ENCODE measurements at places on chromosomes 5 and 9.
A peak's percentile ranks its signal among the peaks of the same experiment; 100 is the strongest.

DNA sequence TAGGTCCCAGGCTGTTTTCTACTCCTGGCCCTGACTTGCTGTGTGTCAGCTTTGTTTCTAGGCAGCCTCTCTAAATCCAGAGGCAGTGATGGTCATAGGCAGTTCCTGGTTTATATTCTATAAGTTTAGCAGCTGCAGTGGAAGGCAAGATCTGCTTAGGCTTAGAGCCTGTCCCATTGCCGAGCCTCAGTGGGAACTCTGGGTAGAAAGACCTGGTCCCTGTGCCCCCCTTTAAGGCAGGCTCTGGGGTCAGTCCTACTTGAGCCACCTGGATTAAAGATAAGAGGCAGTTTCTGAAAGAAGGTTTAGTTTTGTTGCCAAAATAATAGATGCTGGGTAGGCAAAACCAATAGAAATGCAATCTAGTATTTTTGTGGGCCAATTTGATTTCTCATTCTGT lies 13.6 kb downstream of the MCCC2 start:
- no peak for DNase-seq

DNA sequence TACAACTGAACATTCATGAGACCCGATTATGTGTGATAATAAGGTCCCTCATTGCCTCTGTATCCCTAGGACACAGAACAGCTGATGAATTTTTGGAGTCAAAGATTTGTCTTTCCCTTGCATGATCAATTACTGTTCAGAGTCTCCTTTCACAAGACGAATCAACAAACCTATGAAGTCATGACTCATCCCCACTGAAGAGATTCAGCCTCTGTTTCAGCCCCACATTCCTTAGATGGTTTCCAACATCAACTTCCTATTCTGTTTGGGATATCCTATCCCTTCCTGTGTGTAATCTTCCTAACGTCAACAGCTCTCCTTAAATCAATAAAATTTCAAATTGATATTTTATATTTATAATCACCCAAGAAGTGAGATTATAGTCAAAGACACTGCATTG lies 199.0 kb downstream of the DNAH5 start:
- DNase-seq = peak; percentile 1

DNA sequence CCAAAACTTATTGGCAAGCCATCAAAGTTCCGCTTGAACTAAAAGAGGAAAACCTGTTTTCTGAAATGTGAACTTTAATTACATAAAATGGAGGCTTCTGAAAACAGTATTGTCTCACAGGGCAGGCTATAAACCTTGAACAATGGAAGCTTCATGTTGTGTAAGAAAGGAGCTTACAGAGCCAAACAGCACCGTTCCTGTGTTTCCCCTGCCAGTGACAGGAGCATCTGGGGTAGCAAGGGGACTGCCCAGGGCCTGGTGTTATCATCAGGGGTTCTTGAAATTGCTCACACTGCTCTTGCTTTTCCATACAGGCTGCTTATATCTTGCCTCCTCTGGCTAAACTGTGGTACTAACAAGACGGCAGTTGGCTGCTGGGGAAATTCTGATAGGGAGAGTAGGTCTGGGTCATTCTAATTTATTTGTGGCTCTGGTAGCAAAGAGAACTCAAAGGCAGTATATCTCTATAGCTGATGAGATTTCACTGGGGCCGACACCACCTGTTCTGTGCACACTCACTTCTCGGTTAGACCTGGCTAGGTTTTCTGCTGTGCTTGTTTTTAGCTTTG lies 40.4 kb downstream of the BASP1 start:
- peak; percentile 2 for DNase-seq

GRCh38 chr5:28561522-28561921 lies 1523.1 kb upstream of the CDH9 start:
- no peak for DNase-seq

GRCh38 chr5:173396311-173396993 lies 68.2 kb upstream of the STC2 start:
- DNase-seq = no peak

GRCh38 chr5:110239786-110240185 lies 486.7 kb downstream of the TMEM232 start:
- DNase-seq = no peak

Measured in RKO (cell line).